Amygdala (tissue), 56 donors: ENCODE measurements at places on chromosomes 7 and 10.

DNA sequence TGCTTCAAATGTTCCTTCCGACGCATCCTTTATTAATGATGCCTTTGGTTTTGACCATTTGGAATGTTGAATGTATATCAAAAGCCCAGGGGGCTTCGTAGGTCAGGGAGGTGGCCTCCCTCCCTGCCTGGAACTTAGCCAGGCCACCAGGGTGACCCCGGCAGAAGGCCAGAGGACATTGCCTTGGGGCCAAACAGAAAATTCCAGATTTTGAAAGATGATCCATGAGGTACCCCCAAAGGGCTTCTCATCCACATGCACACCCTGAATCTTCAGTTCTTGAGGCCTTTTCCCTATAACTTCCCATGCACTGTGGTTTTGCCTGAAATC, 171.7 kb downstream of the ADAM12 start:
- DNase-seq, result no peak

GRCh38 chr7:128200376-128200775, 40.7 kb upstream of the LEP start:
- no peak for DNase-seq

DNA sequence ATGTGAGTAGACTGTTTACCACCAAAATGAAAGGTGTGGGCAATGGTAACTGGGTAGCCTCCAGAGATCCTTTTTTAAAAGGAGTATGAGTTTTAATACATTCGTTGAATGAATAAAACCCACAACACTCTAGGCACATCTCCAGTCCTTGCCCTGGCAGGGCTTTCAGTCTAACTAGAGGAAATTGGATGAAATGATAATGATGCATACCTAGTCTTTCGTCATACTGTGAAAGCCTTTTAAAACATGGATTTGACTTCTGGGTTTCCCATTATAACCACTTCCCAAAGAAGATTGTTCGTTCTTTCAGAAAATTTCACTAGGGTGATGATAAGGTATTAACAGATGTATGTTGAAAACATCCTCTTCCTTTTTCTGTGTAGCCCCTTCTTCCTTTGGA, 110.8 kb downstream of the REEP3 start:
- no peak for DNase-seq

- DNase-seq, result no peak
These were observed 109.2 kb downstream of the EPC1 start for GRCh38 chr10:32237644-32238345.

- no peak for DNase-seq
These were observed 216.6 kb downstream of the ZMYND11 start for GRCh38 chr10:351770-352334.

- no peak for DNase-seq
These were observed 110.9 kb upstream of the LANCL2 start for GRCh38 chr7:55254242-55254595.

- DNase-seq, result no peak
These were observed 82.6 kb downstream of the FOXL3 start for GRCh38 chr7:372546-372931.

- no peak for DNase-seq
These were observed 5.0 kb upstream of the LGI1 start for GRCh38 chr10:93752761-93753160.

- no peak for DNase-seq
These were observed 8.9 kb downstream of the ANKMY2 start for GRCh38 chr7:16636555-16637101.

- DNase-seq, result no peak
These were observed 77.3 kb upstream of the RPA3 start for GRCh38 chr7:7795630-7796121.

- no peak for DNase-seq
These were observed 62.5 kb upstream of the RAPGEF5 start for GRCh38 chr7:22419488-22419887.

GRCh38 chr10:81215498-81215897, 659.5 kb upstream of the NRG3 start:
- DNase-seq, result no peak

GRCh38 chr10:70917226-70917625, 28.9 kb upstream of the PCBD1 start:
- DNase-seq, result no peak

DNA sequence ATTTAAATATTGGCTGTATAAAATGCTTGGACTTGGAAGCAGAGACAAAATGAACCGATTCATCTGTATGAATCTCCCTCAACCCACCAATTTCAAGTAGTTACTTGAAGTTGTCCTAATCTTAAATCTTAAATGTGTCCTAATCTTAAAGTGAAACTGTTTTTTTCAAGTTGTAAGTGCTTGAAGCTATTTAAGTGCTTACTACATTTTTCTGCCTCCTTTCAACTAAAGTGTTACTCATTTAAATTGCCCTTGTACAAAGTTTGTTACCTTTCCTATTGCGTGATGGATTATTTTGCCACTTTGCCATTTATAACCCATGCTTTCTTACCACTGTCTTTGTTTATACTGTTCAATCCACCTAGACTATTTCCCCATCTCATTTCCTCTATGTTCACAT, 2.8 kb downstream of the BCAP29 start:
- DNase-seq, result no peak

DNA sequence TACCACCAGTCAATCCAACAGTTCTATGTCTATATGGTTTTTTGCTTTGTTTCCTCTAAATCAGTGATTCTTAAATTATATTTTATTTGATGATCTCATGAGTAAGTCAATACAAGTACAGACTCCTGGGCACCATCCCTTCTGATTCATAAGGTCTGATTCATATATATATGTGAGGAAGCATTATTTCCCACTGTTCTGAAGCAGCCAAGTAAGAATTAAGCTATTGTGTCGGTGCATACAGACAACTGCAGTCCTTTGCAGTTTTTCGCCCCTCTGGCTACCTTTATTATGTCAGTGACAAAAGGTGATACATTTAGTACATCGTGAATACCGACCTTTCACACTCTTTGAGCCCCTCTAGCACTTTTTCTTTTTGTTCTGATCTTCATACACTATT, 1079.6 kb upstream of the C7orf33 start:
- no peak for DNase-seq

GRCh38 chr7:42661312-42661711, 250.6 kb downstream of the C7orf25 start:
- DNase-seq, result no peak

DNA sequence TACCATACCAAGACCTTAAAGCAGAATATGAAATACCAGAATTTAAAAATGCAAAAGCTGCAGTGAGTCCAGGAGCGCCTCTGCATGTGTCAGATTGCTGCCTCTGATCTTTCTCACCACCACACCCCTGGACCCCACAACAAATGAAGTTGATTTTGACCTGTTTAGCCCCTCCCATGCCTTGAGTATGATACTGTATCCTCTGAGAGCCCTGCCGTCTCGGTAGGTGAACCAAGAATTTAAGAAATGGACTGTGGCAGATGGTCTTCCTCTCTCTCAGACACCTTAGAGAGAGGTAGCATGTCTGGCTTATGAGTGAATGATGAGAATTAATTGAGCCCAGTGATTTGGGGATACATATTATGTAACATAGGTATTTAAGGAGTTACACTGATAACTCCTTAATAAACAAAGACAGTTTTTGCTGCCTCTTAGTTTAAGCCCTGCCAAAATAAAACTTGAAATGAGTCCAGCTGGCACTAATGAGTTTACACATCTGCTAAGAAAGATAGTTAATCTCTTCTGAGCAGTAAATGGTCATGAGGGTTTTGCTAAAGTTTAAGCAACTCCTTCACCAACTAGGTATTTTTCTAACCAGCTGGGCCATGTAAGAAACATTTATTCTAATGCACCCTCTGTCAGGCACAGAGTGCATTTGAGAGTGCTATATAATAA, 4.5 kb upstream of the TFPI2 start:
- DNase-seq, result no peak

DNA sequence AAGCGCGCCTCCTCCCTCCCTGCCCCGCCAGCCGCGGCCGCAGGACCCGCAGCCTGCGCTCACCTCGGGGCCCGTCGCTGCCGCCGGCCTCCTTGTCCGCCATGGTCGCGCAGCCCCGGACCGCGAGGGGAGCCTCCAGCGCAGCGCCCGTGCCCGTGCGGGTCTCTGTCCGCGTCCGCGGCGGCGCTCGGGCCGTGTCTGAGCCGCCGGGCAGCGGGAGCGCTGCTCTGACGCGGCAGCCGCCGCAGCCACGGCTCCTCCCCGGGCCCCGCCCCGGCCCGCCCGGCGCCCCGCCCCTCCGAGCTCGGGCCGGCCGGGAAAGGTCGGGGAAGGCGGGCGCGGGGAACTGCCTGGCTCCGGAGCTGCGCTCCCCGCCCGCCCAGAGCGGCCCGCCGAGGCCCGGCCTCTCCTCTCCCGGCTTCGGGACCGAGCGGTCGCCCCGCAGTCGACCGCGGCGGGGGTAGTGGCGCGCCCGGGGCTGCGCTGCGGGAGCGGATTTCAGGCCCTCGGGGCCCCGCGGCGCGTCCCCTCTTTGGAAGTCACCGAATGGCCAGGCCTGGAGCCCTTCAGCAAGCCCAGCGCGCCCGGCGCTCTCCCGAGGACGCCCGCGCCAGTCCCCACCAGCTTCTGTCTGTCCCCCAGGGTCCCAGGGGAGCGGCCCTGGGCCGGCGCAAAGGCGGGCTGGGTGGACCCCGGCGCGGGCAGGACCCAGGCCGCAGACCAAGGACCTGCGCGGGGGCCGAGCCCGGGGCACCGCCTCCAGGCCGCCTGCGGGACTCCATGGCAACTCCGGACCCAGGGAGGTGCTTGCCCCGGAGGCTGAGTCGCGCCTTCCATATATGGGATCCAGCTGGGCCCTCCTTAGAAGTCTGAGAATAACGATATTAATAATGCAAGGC, at the start of gene HSPA12A:
Gene HSPA12A (minus strand): TSS at position 200 of the 899 bp plus-strand sequence. CDS start 97 bp downstream, at position 103.
- peak; percentile 50 for DNase-seq

DNA sequence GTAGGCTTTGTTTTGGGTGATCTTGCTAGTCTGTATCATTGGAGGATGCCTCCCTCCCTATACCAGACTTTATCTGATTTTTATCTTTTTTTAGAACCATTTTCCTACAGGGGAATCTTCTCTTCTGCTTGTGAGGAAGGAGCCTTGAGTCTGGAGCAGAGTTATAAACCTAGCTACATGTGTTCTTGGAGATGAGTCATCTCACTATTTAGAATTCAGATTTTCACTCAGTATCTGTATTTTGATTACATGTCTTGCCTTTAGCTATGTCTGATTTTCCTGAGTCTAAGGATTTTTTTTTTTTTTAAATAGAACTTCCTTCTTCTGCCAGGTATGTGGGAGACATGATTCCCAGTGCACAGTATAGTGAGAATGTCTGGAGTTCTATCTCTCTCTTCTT, 211.6 kb upstream of the MBL2 start:
- no peak for DNase-seq

GRCh38 chr10:51718804-51719291, 19.5 kb upstream of the CSTF2T start:
- DNase-seq, result no peak

DNA sequence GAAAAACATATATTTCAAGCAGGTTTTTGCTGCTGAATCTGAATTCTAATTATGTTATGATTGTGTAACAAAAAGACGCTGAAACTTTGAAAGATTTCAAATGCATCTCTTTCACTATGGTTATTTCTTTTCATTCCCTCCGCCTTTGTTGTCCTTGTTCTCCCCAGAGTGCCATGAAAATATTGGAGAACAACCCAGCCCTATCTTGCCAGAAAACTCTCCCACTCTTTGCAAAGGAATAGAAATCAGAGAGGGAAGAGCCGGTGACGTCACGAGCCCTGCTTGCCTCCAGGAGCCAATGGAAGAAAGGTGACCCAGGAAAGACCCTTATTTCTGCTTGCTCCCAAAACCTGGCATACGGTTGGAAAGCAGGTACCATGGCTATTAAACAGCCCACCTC, 3.4 kb downstream of the GFRA1 start:
- DNase-seq, result no peak

DNA sequence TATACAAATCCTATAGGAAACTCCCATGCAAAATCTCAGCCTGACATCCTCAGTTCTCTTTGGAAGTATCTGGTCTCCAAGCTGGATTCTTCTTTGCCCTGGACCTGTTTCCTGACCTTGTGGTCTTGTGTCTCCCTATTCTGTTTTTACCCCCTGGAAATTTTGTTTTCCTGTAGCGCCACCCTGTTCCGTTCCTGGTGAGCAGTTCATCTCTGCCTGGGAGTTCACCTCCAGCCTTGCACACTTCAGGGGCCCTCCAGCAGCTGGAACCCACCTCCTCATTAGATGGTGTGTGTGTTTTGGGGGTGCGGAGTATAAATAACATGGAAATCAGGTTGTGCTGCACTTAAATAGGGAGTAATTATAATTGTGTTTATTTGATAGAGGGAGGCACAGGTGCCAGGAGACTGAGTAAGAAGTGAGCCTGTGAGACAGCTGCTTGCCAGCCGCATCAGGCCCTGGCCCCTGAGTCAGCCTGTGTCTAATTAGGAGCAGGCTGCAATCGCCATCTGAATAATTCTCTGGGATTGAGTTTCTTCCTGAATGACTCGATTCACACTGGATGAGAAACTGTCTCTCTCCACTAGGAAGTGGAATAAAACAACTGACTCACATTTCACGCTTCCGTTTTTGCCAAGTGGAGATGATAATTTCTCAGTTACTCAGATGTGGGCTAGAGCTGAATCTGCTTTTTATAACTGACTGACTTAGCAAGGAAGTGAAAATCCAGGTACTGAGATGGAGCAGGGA, 69.4 kb upstream of the HECTD2 start:
- DNase-seq, result peak; percentile 8

- DNase-seq, result no peak
These were observed 23.6 kb downstream of the FAM3C start for GRCh38 chr7:121372376-121373010.

GRCh38 chr10:129305046-129305445, 162.0 kb upstream of the MGMT start:
- DNase-seq, result no peak

GRCh38 chr7:97017192-97018125, 7.2 kb downstream of the DLX5 start:
- DNase-seq, result no peak

DNA sequence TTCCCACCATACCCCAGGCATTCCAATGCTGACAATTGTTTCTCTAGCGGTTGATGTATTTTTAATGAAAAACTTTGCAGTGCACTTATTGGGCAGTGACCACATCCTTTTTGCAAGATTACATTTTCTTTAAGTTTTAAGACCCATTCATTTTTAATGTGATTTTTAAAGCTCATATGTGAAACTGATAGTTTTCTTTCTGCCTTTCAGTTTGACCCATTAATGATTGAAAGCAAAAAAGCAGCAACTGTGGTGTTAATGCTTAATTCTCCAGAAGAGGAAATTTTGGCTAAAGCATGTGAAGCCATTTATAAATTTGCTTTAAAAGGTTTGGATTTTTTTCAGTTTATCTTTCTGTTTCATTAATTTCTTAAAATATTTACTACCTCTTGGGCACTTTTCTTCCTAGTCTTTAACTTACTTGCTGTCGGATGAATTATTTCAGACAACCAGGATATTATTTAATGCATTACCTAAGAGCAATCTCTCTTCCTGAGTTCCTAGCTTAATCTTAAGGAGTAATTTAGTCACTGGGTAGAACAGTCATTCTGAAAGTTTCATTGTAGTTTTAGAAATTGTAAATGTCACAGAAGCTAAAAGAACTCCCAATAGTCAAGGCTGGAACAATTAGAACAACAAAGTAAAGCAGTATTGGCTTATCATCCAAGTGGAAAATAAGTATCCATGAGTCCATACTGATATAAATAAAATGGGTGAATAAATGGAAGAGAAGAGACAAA, 18.3 kb downstream of the ARMC3 start:
- DNase-seq, result no peak
